Naive thymus-derived CD8-positive, alpha-beta T cell (primary cell): ENCODE measurements at places on chromosomes 7 and 10. TPM values are rescaled to one million over a fixed set of nuclear protein-coding genes. Genes with fewer than 3 reads are reported as not detected.

Gene STEAP2
- total RNA-seq: not detected

Gene TMEM130
- not detected for total RNA-seq

Gene EPHB6
- total RNA-seq: 48.6 TPM

Gene RET
- total RNA-seq: not detected

GRCh38 chr10:124138195-124138882 is 44.9 kb upstream of the CHST15 start:
- no peak for DNase-seq
- H3K4me1 ChIP-seq: no peaks in the 10 kb centered on the region
- H3K4me3 ChIP-seq: no peak overlapping the region

GRCh38 chr7:71342202-71342601 is 210.3 kb downstream of the GALNT17 start:
- H3K36me3 ChIP-seq: no peaks in the 10 kb centered on the region
- no peaks in the 10 kb centered on the region for H3K27me3 ChIP-seq
- DNase-seq: no peak
- H3K4me1 ChIP-seq: no peaks in the 10 kb centered on the region
- H3K4me3 ChIP-seq: no peak overlapping the region

DNA sequence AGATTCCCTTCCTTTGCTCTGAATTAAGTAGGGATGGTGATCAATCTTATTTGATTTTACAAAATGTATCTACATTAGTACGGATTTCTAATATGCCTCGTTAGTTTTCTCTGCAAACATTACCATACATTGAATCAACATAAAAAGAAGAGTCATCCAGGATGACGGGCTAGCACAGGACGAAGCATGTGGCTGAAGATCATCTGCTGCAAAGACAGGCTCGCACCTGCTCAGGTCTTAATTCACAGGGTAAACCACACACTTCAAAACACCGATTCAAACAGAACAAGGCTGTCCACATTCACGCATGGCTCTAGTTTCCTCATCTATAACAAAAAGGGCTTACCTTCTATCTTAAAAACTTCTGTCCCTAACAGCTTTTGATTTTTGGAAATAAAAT is 323.0 kb downstream of the PARD3 start:
- no peaks in the 10 kb centered on the region for H3K36me3 ChIP-seq
- H3K27ac ChIP-seq: no peak overlapping the region
- DNase-seq: no peak
- H3K27me3 ChIP-seq: no peaks in the 10 kb centered on the region
- no peak overlapping the region for H3K4me3 ChIP-seq

DNA sequence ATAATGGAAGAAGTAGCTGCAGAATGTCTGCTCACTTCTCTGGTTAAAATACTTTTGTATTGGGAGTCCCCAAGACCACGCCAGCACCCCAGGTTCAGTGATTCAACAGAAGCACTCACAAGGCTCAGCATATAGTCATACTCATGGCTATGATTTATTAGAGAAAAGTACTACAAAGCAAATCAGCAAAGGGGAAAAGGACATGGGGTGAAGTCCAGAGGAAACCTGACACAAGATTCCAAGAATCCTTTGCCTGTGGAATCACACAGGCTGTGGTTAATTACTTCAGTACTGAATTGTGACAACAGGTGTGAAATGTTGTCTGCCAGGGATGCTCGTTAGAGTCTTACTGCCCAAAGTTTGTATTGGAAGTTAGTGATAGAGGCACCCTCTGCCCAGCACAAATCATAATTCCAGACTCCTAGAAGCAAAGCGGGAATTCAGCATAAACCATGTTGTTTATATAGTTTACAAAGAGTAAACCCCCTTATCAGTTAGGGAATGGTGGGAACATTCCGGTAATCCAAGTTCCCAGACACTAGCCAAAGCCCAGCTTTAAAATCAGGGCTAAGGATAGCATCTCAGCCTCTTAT is 79.4 kb downstream of the HYCC1 start:
- H3K27ac ChIP-seq: no peak overlapping the region
- H3K4me3 ChIP-seq: no peak overlapping the region
- H3K27me3 ChIP-seq: peaks cover 3% of the 10 kb centered on the region
- peaks cover 3% of the 10 kb centered on the region for H3K36me3 ChIP-seq
- no peaks in the 10 kb centered on the region for H3K4me1 ChIP-seq

- H3K4me3 ChIP-seq: no peak overlapping the region
- no peak for DNase-seq
- peaks cover 6% of the 10 kb centered on the region for H3K36me3 ChIP-seq
- peaks cover 1% of the 10 kb centered on the region for H3K4me1 ChIP-seq
- H3K27ac ChIP-seq: no peak overlapping the region
These were observed 109.5 kb downstream of the NRF1 start for GRCh38 chr7:129721068-129721467.

GRCh38 chr7:151900986-151901621 is 24.2 kb upstream of the PRKAG2 start:
- no peaks in the 10 kb centered on the region for H3K36me3 ChIP-seq
- H3K27ac ChIP-seq: no peak overlapping the region
- DNase-seq: no peak
- H3K4me1 ChIP-seq: no peaks in the 10 kb centered on the region
- peaks cover 19% of the 10 kb centered on the region for H3K27me3 ChIP-seq
- no peak overlapping the region for H3K4me3 ChIP-seq

DNA sequence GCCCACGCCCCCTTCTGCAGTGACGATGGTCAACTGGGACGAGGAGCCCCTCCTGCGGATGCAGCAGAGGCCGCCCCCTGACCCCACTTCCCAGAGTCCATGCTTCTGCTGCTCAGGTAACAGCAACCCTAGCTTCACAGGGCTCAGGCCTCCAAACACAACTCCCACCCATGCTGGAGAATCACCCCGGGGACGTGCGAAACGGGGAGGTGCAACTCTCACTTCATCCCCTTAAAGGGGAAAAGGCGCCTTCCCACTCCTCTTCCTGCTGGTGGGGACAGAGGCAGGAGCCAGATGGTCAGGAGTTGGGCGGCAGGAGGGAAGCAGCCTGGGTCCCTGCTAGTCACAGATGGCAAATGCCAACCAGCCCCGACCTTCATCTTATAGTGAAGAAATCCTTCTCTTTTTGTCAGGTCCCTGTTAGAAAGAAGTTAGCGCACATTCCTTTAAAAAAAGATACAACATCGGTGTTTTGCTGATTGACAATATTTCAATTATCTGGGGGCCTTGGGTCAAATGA is 155.4 kb downstream of the DIP2C start:
- H3K4me3 ChIP-seq: no peak overlapping the region
- no peak overlapping the region for H3K27ac ChIP-seq
- peaks cover 11% of the 10 kb centered on the region for H3K27me3 ChIP-seq
- H3K4me1 ChIP-seq: no peaks in the 10 kb centered on the region

DNA sequence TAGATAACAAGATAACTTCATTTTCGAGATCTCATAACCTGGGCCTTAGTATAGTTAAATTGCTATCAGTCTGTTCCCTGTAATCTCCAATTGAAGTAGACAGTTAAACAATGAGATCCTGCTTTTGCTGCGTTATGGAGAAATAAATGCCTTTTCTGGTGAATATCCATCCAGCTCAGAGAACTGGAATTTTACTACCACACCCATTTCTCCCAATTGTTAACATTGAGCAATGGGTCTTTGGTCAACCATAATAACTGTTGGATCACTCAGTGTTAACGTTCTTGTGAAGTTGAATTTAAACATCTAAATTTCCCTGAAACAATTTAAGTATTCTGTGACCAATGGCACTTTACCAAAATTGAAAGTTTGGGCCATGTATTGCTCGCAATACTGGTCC is 3.0 kb downstream of the CALU start:
- H3K4me1 ChIP-seq: peaks cover 21% of the 10 kb centered on the region
- no peaks in the 10 kb centered on the region for H3K27me3 ChIP-seq
- DNase-seq: no peak
- H3K27ac ChIP-seq: peak overlapping the region; percentile 0

DNA sequence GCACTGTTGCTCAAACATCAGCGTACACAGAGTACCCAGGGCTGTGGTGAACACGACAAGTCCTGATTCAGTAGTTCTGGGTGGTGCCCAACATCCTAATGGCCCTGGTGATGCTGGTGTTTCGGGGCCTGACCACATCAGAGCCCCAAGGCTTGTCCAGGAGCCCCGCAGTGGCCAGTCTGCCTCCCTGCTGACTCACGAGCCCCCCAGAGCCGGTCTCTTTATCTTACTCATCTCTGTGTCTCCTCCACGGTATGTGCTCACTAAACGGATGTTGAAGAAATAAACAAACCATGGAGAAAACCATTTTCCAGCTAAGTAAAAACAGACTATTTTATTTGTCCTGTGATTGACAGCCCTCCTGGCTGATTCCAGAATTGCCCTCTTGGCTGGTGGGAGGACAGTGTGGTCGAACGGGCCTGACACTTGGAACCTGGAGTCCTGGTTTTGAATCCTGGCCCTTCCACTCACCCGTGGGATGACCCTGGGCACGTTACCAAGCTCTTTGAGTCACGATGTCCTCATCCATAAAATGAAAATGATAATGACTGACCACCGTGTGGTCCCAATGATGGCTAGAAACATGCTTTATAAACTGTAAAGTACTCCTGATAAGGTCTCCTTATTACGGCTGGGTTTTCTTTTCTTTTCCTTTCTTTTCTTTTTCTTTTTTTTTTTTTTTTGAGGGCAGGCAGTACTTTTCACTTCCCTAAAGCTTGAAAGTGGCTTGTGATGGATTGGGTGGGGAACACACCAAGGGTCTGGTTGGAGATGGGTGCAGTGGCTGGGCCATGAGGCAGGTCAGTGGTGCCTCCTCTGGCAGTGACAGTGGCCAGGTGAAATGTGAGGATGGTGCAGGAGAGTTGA is 5.7 kb downstream of the HIP1 start:
- no peak overlapping the region for H3K4me3 ChIP-seq
- DNase-seq: no peak
- peaks cover 13% of the 10 kb centered on the region for H3K4me1 ChIP-seq
- peaks cover 6% of the 10 kb centered on the region for H3K27me3 ChIP-seq

GRCh38 chr7:108178398-108178797 is 48.2 kb upstream of the LAMB4 start:
- no peak for DNase-seq
- H3K27ac ChIP-seq: no peak overlapping the region
- H3K27me3 ChIP-seq: no peaks in the 10 kb centered on the region
- H3K4me3 ChIP-seq: no peak overlapping the region
- no peaks in the 10 kb centered on the region for H3K4me1 ChIP-seq

GRCh38 chr7:98075801-98076200 is 30.9 kb upstream of the LMTK2 start:
- H3K4me1 ChIP-seq: no peaks in the 10 kb centered on the region
- no peaks in the 10 kb centered on the region for H3K27me3 ChIP-seq
- no peak for DNase-seq
- no peaks in the 10 kb centered on the region for H3K36me3 ChIP-seq

GRCh38 chr10:100349087-100349486 is 2.1 kb downstream of the SCD start:
- no peaks in the 10 kb centered on the region for H3K27me3 ChIP-seq
- DNase-seq: no peak
- H3K36me3 ChIP-seq: peaks cover 6% of the 10 kb centered on the region

DNA sequence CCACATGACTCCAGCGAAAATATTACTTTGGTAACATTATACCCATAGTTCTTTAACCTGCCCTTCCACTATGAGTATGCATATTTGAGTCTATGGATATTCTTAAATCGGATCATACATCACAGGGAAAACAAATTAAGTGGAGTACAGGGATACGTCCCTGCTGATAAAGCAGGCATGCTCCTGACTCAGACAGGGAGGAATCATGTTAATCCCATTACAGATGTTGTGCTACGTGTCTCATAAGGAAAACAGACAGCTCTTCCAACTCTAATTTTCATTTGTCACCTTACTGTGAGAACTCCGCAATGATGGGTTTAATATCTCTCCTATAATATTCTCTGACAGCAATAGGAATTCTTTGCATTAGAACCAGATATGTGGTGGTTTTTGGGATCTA is 469.5 kb upstream of the POM121L12 start:
- no peak overlapping the region for H3K4me3 ChIP-seq
- H3K27ac ChIP-seq: no peak overlapping the region
- H3K4me1 ChIP-seq: no peaks in the 10 kb centered on the region
- DNase-seq: no peak
- H3K36me3 ChIP-seq: no peaks in the 10 kb centered on the region

DNA sequence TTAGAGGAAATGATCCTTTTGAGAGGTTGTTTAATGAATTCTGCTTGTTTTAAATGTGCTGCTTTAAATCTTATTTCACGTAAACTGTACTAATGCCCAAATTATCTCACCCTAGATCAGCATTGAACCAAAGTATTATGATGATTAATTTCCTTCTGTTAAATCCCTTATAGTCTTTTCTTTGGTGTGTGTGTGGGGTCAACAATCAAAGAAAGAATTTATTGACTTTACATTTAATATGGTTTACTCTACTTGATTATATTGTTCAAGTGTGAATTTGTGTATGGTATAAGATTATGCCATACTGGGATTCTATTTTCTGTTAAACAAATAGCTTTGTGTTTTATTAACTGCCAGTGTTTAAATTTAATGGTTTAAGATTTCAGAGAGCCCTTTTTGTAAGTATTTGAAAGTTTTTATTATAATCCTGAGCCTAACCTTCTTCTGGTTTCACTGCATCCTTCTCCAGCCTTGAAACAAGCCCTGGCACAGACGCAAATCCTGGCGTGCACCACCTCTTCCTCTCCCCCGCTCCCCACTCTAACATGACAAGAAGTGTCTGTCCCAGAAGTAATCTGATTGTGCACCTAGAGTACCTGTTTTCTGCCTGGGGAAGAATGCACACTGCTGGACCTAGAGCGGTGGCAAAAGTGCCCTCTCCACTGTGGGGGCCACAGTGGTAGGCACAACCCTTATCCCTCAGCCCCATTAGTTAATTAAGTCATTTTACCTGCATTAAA is 70.6 kb downstream of the KAT6B start:
- H3K4me1 ChIP-seq: peaks cover 81% of the 10 kb centered on the region
- H3K36me3 ChIP-seq: no peaks in the 10 kb centered on the region
- no peak for DNase-seq
- peak overlapping the region; percentile 83 for H3K27ac ChIP-seq

- no peaks in the 10 kb centered on the region for H3K27me3 ChIP-seq
- no peak overlapping the region for H3K4me3 ChIP-seq
- H3K36me3 ChIP-seq: no peaks in the 10 kb centered on the region
- DNase-seq: no peak
These were observed 616.1 kb downstream of the PARD3 start for GRCh38 chr10:34198953-34199352.

DNA sequence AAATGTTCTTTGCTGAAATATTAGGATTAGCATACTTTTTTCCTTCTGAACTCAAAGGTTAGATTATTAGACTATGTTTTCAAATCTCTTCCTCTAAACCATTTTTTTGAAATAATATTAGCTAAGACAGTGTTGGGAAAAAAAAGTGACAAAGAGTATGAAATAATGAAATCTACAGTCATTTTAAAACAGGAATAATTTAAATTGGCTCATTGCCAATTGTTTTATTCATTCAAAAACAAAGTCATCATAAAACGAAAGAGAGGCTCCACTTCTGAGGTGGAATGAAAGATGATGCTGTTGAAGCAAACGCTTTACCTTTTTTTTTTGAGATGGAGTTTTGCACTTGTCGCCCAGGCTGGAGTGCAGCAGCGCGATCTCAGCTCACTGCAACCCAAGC is 51.2 kb downstream of the RNF32 start:
- DNase-seq: no peak
- no peak overlapping the region for H3K4me3 ChIP-seq
